Neural crest cell (in vitro differentiated cells): ENCODE measurements at places on chromosomes 4 and X. TPM values are rescaled to one million over a fixed set of nuclear protein-coding genes. Genes with fewer than 3 reads are reported as not detected.

HEPH gene
- 12.2 and 14.0 TPM in 2 replicates for total RNA-seq

- no peak overlapping the region for H3K27ac ChIP-seq
- no peaks in the 10 kb centered on the region for H3K4me1 ChIP-seq
- H3K36me3 ChIP-seq, result no peaks in the 10 kb centered on the region
- no peak for DNase-seq
Observed at GRCh38 chr4:179698321-179698720, 2256.1 kb upstream of the AGA start.

GRCh38 chr4:1943928-1944327 is 64.8 kb downstream of the NELFA start:
- no peak overlapping the region for H3K4me3 ChIP-seq
- DNase-seq, result no peak
- H3K27ac ChIP-seq, result peak overlapping the region; percentile 12

ZNF185 gene
- total RNA-seq, result 2.3 and 2.6 TPM in 2 replicates

DNA sequence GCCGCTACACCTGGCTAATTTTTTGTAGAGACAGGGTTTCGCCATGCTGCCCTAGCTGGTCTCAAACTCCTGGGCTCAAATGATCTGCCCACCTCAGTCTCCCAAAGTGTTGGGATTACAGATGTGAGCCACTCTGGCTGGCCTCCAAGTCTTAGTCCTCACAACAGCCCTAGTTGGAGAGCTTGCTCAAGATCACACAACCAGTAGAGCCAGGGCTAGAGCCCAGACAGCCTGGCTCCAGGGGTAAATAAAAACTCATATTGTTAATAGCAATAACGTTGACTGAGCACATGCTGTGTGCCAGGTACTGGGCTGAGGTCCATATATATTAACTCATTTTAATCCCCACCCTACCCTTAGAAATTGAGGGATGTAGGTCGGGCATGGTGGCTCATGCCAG is 7.3 kb upstream of the JAKMIP1 start:
- DNase-seq, result no peak
- peaks cover 46% of the 10 kb centered on the region for H3K27me3 ChIP-seq
- H3K4me3 ChIP-seq, result no peak overlapping the region
- peaks cover 10% of the 10 kb centered on the region for H3K4me1 ChIP-seq
- no peak overlapping the region for H3K27ac ChIP-seq

DNA sequence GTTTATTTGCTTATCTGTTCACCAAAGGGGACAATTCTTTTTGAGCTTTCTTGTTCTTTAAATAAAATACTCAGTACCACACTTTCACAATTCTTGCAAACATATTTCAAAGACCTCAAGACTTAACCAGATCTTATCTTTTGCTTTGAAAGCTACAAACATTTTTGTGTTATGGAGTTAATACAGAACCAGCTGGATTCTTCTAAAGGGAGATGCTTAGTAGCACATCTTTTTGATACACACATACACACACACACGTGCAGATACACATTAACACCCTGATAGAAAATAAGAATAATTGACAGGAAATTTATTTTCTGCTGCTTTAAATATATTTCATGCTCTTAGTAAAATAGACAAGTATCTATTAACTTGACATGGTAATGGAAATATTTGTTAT is 379.1 kb downstream of the SH2D1A start:
- no peak overlapping the region for H3K27ac ChIP-seq
- H3K4me1 ChIP-seq, result no peaks in the 10 kb centered on the region
- H3K4me3 ChIP-seq, result no peak overlapping the region

ASMT gene
- 0.44 TPM in 1 of 2 replicates, not detected in the other for total RNA-seq

CNGA1 gene
- not detected in 2 replicates for total RNA-seq

GRCh38 chr4:152607178-152607577 is 71.3 kb upstream of the FBXW7 start:
- H3K4me1 ChIP-seq, result peaks cover 22% of the 10 kb centered on the region
- no peak overlapping the region for H3K4me3 ChIP-seq
- DNase-seq, result no peak
- no peak overlapping the region for H3K27ac ChIP-seq

- no peaks in the 10 kb centered on the region for H3K4me1 ChIP-seq
- no peak overlapping the region for H3K4me3 ChIP-seq
- no peaks in the 10 kb centered on the region for H3K36me3 ChIP-seq
Observed at GRCh38 chr4:69849969-69850368, 10.0 kb downstream of the SULT1E1 start.

GRCh38 chrX:41858161-41858775 is 65.1 kb downstream of the CASK start:
- H3K36me3 ChIP-seq, result peaks cover 5% of the 10 kb centered on the region
- no peak for DNase-seq
- H3K27ac ChIP-seq, result no peak overlapping the region
- peaks cover 7% of the 10 kb centered on the region for H3K4me1 ChIP-seq
- no peaks in the 10 kb centered on the region for H3K27me3 ChIP-seq
- peak overlapping the region; percentile 31 for H3K4me3 ChIP-seq

EVC2 gene
- 6.4 and 7.2 TPM in 2 replicates for total RNA-seq

WDFY3 gene
- total RNA-seq, result 53.5 and 68.2 TPM in 2 replicates

GRCh38 chr4:1463927-1464540 is 57.8 kb upstream of the NKX1-1 start:
- H3K36me3 ChIP-seq, result peaks cover 12% of the 10 kb centered on the region
- peaks cover 22% of the 10 kb centered on the region for H3K4me1 ChIP-seq
- H3K4me3 ChIP-seq, result no peak overlapping the region

DNA sequence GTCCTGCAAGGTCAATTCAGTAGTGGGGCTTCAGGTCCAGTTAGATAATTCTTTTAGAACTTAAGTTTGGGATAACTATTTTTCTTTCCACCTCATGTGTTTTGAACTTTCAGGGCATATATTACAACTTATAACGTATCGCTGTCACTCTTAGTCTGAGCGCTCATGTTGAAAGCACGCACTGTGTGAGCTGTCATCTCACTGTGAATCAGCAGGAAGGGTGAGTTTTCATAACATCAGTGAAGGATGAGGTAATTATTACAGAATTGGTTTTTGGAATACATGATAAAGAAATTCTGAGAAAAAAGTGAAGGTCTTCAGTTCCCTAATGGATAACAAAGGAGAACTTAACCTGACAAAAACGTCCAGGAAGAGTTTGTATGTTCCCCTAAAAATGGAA is 45.1 kb upstream of the SLC4A4 start:
- H3K4me1 ChIP-seq, result peaks cover 4% of the 10 kb centered on the region
- H3K36me3 ChIP-seq, result no peaks in the 10 kb centered on the region
- DNase-seq, result no peak

- H3K27ac ChIP-seq, result no peak overlapping the region
- peaks cover 56% of the 10 kb centered on the region for H3K36me3 ChIP-seq
- peaks cover 28% of the 10 kb centered on the region for H3K4me1 ChIP-seq
- H3K27me3 ChIP-seq, result no peaks in the 10 kb centered on the region
- H3K4me3 ChIP-seq, result no peak overlapping the region
- DNase-seq, result no peak
Observed at GRCh38 chr4:182885022-182885737, 32.0 kb downstream of the DCTD start.

VSIG1 gene
- total RNA-seq, result not detected in 2 replicates

DNA sequence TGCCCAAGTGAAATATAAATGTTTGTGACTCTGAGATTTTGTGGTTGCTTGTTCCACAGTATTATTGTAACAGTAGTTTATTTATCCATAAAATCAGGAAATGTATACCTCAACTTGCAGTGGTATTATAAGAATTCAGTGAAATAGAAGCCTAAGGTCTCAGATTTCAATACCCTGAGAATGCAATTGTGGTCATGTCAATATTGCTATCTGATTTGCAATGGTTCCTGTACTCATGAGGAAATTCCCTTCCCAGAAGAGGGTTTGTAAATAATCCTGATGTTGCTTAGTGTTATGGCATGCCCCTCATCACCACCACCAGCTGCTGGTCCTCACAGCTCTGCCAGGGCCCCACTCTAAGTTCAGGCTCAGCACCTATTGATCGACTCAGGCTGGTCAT is 67.8 kb downstream of the SLC34A2 start:
- no peak overlapping the region for H3K4me3 ChIP-seq
- no peaks in the 10 kb centered on the region for H3K27me3 ChIP-seq
- DNase-seq, result no peak
- no peaks in the 10 kb centered on the region for H3K4me1 ChIP-seq
- peaks cover 2% of the 10 kb centered on the region for H3K36me3 ChIP-seq
- no peak overlapping the region for H3K27ac ChIP-seq

TLR8 gene
- total RNA-seq, result not detected in 2 replicates

GRCh38 chr4:39042366-39042765 is 10.2 kb upstream of the TMEM156 start:
- peak overlapping the region; percentile 6 for H3K27ac ChIP-seq
- no peaks in the 10 kb centered on the region for H3K27me3 ChIP-seq
- no peaks in the 10 kb centered on the region for H3K36me3 ChIP-seq
- peak overlapping the region; percentile 45 for H3K4me3 ChIP-seq
- H3K4me1 ChIP-seq, result peaks cover 42% of the 10 kb centered on the region
